ENCODE measurements at places on chromosomes 12 and 14.

GRCh38 chr12:26874501-26875296 is 41.7 kb upstream of the ITPR2 start:
- no peak for DNase-seq

DNA sequence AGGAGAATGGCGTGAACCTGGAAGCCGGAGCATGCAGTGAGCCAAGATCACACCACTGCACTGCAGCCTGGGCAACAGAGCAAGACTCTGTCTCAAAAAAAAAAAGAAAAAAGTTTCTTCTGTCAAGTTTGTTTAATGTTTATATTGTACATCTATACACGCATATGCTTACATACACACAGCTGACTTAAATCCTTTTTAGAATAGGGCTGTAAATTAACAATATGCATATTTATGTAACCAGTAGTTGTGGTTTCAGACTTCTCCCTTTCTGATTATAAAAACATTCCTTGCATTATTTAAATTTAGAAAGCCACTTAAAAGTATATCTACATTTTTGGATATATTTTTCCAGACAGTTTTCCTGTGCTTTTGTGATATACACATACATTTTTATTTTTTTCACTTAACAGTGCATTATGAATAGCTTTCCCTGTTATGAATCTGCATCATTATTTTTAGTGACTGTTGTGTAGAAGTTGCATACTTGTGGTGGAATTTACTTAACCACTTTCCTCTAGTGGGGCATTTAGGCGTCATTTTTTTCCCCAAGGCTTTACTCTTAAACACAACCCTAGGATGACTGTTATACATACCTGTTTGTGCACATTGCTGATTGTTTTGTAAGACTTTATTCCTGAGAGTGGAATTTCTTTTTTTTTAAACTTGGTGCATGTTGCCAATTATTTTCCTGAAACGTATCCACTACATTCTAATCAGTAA is 29.4 kb downstream of the POLR3B start:
- DNase-seq, result no peak

GRCh38 chr14:100446572-100446971 is 123.4 kb downstream of the SLC25A47 start:
- no peak for DNase-seq

GRCh38 chr12:24991209-24992049 is 42.5 kb upstream of the BCAT1 start:
- peak; percentile 50 for DNase-seq

DNA sequence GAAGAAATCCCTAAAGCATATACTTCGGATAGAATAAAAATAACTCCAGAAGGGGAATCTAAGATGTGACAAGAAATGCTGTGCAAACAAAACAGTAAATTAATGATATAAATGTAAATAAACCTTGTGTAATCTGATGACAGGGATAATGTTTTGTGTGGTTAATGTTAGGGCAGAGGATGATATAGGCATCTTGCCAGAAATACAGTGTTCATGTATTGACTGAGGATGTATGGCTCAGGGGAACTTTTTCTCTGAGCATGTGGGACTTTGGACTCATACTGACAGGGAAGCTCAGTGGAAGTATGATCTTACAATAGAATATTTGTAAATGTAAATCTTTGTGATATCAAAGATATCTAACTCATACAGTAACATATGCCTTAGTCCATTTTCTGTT is 420.2 kb downstream of the TMTC2 start:
- no peak for DNase-seq

- DNase-seq, result no peak
Measured at GRCh38 chr14:33527023-33527634, 423.7 kb downstream of the EGLN3 start.

DNA sequence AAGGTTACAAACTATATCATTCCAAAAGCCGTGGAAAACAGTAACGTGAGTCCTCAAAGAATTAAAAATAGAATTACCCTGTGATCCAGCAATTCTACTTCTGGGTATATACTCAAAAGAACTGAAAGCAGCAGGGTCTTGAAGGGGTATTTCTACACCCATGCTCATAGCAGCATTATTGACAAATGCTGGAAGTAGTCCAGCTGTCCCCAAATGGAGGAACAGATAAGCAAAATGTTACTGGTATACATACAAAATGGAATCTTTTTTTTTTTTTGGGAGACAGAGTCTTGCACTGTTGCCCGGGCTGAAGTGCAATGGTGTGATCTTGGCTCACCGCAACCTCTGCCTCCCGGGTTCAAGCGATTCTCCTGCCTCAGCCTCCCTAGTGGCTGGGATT is 32.9 kb downstream of the ADIPOR2 start:
- no peak for DNase-seq

DNA sequence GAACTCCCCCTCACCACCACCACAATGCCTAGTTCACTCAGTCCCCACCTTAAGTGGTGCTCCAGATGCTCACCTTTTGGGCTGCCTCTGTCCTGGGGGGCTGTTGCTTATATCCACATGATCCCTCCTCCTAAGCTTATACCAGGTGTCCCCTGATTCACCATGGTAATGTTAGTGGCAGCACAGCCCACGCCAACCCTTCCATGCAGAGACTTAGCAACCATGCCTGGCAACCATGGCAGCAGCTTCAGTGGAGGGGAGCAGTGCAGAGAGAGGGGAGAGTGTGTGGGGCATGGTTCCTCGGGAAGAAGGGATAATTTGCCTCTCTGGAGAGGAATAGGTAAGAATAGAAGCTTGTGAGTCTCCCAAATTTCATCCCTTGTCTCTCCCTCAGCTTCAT is 1.2 kb upstream of the DDN start:
- no peak for DNase-seq

GRCh38 chr14:105046891-105047282 is 18.3 kb downstream of the GPR132 start:
- DNase-seq, result no peak

DNA sequence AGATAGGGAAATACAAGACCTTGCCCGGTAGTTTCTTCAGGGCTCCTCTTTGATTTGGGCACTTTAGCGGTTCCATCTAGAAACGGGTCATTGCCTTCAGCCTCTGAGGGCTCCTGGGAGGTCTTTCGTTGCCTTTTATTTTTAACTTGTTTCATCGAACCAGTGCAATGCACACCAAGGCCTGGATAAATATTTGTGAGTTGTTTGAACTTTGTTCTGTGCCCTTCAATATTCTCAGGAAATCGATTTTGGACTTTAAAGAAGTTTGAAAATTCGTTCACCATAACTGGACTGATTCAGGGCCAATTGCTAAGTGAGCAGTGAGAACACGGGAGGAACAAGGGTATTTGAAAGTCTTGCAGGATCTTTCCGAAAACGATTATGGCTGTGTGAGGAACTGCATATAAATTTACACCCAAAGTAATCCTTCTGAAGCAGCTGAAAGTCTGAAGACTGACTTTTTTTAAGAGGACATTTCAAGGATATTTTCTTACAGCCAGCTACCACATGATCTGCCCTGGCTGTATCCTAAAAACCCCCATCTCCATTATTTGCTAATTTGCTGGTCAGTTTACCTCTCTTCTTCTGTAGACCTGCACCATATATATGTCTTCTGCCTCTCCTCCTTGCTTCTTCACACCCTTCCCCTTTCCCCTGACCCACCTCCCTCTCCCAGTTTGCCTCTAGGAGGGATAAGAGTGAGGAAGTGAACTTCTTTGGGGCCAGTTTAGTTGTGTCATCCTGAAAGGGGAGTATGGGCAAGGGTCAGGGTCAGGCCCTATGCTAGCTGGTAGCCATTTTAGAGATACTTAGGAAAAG is 8.0 kb downstream of the DUSP6 start:
- DNase-seq, result no peak

GRCh38 chr12:55664826-55665225 is 28.1 kb downstream of the OR10P1 start:
- DNase-seq, result no peak

GRCh38 chr12:84757978-84758377 is 154.6 kb downstream of the SLC6A15 start:
- no peak for DNase-seq

GRCh38 chr12:124480469-124481256 is 86.7 kb downstream of the NCOR2 start:
- peak; percentile 97 for DNase-seq

DNA sequence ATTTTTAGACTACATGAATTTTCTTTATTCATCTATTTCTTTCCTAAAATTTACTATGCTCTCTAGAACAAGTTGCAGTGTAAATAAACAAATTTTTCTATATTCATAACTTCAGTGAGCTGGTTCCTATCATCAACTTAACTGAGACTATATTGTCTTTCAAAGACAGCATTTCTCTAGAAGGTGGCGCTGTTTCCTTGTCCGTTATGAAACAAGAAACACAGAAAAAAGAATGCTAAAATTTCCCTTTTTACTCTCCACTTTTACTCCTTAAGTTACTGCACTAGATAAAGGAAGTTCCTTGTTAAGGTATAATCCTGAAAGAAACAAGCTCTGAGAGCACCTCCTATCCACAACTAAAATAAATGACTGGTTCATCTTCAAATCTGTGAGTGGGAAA is 8.2 kb upstream of the CLEC2A start:
- DNase-seq, result no peak

DNA sequence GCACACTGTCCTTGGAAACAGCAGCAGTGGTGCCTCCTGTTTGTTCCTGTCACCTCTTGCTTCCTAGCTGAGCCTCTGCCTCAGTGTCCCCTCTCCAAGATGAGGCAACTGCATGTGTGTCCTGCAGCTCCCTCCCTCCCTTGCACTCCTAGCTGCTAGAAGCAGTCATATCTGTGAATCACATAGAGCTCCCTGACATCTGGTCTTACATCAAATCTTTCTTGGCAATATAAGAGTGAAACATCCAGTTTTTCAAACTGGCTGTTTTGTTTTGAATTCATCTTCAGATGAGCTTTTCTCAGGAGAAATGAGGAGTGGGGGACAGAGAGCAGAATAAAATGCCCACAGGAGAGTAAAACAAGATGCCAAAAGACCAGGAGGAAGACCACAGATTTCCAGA is 103.7 kb downstream of the VCPKMT start:
- DNase-seq, result peak; percentile 42

DNA sequence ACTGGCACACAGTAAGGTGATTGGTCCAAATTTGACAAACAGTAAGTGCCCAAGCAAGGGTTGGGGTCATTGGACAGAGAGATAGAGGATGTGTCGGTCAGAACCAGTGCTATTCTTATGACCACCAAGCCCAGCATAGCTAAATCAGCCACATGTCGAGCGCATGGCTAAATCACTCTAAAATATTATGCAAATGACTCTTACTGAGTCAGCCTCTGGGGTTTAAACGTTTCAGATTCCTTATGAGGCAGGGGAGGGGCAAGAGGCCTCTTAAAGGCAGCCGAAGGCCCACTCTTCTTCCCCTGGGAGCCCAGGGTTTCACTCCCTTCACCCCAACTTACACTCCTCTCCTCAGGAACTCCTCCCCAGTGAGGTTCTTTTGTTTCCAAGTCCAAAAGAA is 603 bp upstream of the ENDOU start:
- DNase-seq, result peak; percentile 65

DNA sequence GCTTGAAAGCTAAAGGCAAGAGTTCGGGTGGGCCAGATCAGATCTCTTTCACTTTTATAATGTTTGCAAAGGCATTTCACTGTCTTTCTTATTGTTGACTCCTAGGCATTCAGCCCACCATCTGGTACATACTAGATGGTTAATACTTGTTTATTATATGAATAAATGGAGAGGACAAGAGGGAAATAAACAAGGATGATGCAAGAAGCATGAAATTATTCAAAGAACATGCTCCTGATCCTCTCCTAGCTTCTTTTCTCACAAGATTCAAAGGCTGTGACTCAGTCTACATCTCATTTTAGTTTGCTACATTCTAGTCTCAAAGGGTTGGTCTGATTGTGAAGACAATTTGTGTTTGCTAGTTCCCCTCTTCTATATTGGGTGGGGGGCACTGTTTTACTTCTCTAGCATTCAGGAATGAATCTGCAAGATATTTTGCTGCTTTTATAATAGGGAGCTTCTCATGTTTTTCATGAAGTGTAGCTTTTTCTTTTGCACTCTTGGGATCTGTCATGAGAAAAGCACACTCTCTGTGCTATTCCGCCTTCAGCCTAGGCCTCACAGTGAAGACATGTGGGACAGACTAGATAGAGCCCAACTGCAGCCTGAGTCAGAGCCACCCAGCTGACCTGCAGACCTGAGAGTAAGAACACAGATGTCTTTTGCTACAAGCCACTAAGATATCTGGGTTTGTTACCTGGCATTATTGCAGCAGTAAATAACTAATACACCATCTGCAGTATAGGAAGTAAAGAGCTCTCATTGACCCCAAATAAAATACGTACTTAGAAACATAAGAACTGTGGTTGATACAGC is 65.7 kb downstream of the PTHLH start:
- DNase-seq, result no peak

GRCh38 chr14:101179691-101180211 is 276.2 kb upstream of the RTL1 start:
- no peak for DNase-seq

DNA sequence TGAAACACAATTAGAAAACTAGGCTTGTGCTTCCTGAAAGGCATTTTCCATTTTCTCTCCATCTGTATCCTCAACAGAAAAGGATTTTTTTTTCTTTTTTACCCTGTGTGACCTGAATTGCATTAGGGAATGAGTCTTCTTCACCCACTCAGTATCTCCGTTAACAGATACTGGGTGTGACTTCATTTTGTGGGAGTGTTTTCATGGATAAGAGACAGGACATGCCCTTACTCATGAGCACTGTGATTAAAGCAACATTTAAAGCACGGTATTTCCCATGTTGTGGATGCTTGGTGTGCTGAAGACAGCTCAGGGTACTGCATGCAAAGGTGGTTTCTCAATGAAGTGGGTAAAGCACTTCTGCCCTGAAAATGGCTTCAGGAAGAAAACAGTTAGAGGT is 1397.3 kb upstream of the TMEM132C start:
- no peak for DNase-seq

- no peak for DNase-seq
Measured at GRCh38 chr14:103569408-103569807, 6.6 kb downstream of the COA8 start.

DNA sequence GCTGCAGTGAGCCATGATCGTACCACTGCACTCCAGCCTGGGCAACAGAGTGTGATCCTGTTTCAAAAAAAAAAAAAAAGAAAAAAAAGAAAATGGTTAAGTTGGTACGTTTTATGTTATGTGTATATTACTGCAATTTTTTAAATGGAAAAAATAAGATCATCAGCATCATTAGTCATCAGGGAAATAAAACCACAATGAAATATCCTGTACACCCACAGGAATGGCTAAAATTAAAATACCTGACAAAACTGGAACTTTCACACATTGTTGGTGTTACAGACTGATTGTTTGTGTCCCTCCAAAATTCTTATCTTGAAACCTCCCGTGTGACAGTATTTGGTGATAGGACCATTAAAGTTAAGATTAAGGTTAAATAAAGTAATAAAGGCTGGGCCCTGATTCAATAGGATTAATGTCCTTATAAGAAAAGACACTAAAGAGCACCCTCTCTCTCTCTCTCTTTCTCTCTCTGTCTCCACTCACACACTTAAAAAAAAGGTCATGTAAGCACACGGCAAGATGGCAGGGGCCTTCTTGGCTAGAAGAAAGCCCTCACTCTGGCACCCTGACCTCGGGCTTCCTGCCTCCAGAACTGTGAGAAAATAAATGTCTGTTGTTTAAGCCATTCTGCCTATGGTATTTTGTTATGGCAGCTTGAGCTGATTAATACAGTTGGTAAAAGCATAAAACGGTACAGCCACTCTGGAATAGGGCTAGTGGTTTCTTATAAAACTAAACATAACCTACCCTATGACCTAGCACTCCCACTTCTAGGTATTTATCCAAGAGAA is 48.3 kb upstream of the ZFP36L1 start:
- DNase-seq, result no peak

Data from RPMI7951 (cell line).